ENCODE measurements at places on chromosomes 1 and 21.

GRCh38 chr1:206029484-206029883 is 5.8 kb upstream of the CTSE start:
- no peak for DNase-seq

GRCh38 chr21:40143822-40144525 is 276.7 kb downstream of the PCP4 start:
- DNase-seq = peak; percentile 83

DNA sequence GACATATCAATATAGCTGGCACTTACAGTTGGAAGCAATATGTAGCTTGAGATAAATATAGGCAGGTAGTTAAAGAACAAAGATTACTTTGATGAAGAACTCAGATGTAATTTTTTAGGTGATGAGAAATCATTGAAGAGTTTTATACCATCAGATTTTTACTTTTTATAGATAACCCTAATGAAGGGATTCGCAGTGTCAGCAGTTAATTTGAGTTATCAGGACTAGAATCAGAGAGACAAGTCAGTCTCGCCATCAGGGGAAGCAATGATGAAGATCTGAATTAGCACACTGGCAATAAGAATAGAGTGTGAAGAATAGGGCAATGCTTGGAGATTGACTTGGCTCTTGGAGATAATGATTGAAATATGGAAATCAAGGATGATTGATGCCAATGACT is 342.5 kb downstream of the PDE4B start:
- DNase-seq = no peak

GRCh38 chr1:233064988-233065387 is 114.6 kb downstream of the NTPCR start:
- DNase-seq = no peak

- no peak for DNase-seq
Observed at GRCh38 chr1:70990469-70991253, 57.0 kb downstream of the PTGER3 start.

DNA sequence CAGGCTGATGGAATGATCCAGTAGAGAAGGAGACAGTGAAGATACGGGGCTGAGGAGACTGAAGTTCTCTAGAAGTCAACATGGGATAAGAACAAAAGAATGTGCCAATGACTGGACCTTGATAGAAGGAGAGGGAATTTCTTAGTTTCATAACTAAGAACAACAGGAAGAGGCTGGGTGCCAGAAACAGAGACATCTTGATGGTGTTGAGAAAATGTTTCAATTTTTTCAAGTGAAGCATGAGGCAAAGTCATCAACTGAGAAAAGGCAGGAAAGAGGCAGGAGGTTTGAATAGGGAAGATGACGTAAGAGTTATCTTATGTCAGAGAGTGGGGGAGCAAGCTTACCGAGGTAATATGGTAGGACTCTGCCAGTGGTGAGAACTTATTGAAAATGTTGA is 80.1 kb downstream of the SPAG17 start:
- DNase-seq = no peak
